Skin of body (tissue), 3 donors: ENCODE measurements at places on chromosomes 3 and 15.

- DNase-seq = no peak
Observed at GRCh38 chr15:92614791-92615785, 40.5 kb downstream of the FAM174B start.

DNA sequence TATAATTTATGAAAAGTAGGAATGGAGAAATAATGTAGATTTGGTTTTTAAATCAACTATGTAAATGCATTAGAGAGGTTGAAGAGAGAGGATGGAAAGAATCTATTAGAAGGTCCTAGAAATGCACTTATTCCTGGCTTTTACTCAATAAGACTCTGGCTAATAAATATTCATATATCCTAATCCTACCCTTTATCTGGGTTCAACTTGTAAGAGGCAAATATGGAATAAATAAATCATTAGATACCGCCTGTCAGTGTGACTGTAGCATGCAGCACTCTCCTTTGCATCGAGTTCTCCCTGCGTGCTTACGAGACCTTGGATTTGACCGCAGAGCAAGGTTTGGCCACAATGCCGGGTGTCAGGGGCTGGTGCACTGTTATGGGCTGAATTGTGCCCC lies 1156.5 kb downstream of the ROBO1 start:
- no peak for DNase-seq

DNA sequence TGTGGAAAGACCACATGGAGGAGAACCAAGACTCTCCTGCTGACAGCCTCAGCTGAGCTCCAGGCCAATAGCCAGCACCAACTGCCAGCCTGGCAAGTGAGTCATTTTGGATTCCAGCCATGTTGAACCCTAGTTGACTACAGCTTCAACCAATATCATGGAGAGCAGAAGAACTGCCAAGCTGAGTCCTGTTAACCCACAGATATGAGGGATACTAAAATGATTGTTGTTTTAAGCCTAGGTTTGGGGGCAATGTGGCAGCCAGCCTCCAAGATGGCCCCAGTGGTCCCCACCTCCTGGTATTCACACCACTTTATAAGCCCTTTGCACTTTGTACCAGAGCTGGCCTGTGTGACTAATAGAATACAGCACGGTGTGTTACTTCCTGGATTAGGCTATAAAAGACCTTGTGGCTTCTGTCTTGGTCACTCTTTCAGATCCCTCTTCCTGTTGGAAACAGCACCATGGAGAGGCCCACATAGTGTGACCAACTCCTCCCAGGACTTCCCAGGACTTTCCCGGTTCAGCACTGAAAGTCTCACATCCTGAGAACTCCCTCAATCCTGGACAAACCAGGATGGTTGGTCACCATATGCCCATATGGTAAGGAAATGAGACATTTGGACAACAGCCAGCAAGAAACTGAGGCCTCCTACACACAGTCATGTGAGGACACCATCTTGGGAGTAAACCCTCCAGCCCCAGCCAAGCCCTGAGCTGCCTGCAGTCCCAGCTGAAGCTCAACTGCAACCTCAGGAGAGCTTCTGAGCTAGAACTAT lies 32.4 kb upstream of the CDV3 start:
- no peak for DNase-seq

GRCh38 chr3:48688737-48689075 lies 3.0 kb upstream of the NCKIPSD start:
- no peak for DNase-seq

GRCh38 chr15:79122391-79122790 lies 31.8 kb upstream of the RASGRF1 start:
- no peak for DNase-seq

GRCh38 chr3:10007126-10007782 lies 19.0 kb upstream of the FANCD2 start:
- no peak for DNase-seq

- DNase-seq = no peak
Observed at GRCh38 chr3:55819005-55819404, 331.9 kb upstream of the WNT5A start.

DNA sequence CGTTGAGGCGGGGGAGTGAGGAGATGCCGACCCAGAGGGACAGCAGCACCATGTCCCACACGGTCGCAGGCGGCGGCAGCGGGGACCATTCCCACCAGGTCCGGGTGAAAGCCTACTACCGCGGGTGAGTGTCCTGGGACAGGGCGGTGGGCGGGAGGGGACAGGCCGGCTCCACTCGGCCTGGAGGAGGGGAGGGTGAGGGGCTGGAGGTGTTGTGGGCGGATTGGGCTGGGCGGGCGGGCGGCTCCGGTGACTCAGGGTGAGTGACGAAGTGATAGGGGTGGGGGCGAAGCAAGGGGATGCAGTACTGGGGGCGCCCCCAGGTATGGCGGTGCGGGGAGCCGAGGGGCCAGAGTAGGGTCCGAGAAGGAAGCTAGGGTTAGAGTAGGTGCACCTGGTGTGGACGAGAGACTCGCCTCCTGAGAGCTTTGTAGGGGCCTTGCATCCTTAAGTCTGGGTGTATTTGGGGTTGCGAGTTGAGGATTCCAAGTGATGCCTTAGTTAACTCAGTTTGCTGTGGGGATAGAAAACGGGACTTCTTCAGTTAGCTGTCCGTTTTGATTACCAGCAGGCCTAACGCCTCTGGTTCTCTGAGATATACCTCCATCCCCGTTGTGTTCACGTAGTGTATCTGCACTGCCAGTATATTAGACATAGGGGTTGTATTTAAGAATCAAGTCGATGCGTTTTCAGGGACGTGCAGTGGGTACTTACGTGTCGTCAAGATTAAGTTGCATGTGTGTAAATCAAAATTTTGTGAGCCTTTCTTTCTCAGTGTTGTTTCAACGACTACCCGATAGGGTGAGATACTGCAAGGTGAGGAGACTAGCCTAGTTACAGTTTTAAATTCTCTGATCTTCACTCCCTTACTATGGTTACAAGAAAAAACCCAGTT lies 670 bp downstream of the PRKCI start:
- DNase-seq = peak; percentile 48

GRCh38 chr3:45187694-45188141 lies 38.4 kb downstream of the TMEM158 start:
- DNase-seq = no peak

- DNase-seq = no peak
Observed at GRCh38 chr3:30548600-30548999, 57.8 kb upstream of the TGFBR2 start.

GRCh38 chr3:179072100-179072438 lies 460 bp upstream of the ZMAT3 start:
- no peak for DNase-seq

DNA sequence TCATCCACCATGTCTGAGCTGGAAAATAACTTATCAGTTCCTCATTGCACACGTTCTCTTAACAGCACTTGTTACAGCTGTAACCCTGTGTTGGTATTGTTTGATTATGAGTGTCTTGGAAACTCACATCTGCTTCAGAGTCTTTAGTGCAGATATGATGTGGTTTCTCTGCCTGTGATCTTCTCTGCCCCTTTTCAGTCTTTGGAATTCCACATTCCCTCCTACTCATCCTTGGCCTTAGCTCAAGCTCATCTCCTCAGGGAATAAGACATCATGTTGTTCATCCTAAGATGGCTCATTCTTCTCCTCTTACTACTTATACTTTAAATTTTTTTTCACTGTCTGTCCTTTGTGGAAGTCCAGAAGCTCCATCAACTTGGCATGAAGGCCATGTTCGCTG lies 77.7 kb downstream of the SYNPR start:
- no peak for DNase-seq

DNA sequence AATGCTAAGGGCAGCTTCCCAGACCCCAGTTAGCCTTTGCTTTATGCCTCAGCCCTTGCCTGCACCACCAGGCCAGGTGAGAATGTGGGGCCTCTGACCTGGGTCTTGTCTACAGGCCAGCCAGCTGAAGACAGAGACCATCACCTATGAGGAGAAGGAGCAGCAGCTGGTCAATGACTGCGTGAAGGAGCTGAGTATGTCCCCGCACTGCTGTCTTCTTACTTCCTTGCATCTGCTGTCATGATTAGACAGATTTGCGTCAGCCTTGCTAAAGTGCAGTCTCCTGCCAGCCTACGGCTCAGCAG lies 74.6 kb downstream of the CCK start:
- no peak for DNase-seq

DNA sequence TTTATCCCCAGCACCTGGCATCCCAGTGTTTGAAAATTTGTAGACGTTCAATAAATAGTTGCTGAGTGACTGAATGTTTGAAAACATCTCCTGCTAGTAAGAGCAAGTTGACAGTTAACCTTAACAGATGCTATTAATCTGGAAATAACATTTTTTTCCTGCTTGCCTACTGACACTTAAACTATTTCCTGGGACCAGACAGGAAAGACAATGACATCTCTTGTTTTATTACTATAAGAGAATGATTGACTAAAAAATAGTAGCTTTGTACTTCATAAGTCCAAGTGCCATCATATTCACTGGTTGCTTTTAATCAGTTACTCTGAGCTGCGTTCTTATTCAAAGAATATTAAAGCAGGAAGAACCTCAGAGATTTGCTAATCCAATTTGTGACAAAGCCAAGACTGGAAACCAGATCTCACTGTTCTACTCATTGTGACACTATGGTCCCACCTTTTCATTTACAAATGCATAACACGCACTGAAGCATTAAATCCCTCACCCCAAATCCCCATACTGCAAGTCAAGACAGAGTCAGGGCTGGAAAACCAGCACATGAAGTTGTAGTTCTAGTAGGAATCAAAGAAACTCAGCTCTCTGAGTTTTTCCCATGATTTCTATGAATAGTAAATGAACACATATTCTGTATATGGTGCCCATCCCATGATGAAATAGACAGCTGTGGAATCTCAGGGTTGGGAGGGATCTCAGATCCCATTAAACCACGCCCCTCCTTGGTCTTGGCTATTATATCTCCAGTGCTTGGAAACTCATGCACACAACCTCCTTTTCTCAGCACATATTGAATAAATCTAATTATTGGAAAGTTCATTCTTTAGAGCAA lies 212.7 kb upstream of the P2RY1 start:
- DNase-seq = no peak

DNA sequence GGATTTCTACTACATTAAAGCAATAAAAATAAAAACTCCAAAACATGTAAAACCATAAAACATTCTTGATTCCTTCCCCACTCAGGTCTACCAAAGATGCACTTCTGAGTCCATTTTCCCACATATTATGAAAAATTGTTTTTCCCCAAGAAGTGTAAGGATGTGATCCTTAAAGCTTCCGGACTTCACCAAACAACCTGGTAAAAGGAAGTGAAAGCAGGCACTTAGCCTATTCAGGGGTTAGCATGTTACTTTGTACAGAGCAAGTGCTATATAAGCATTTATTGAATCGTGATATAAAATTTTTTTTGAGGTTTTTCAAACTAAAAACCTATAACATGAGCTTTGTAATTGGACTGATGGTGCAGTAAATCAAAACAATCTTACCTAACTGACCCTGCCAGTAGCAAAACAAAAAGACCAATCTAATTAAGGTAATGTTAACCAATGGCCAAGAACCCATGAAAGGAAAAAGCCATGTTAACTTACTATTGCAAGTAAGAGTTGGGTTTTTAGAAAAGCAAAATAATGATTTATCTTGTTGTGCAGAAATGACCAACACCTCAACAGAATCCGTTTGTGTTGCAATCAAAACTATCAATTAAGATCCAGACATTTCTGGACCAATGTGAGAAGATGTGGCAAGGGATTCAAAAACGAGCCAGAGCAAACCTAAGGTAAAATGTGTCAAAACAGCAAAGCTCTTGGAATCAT lies 1.8 kb downstream of the SETD2 start:
- DNase-seq = no peak

- no peak for DNase-seq
Observed at GRCh38 chr3:58529516-58530353, 7.3 kb downstream of the ACOX2 start.

DNA sequence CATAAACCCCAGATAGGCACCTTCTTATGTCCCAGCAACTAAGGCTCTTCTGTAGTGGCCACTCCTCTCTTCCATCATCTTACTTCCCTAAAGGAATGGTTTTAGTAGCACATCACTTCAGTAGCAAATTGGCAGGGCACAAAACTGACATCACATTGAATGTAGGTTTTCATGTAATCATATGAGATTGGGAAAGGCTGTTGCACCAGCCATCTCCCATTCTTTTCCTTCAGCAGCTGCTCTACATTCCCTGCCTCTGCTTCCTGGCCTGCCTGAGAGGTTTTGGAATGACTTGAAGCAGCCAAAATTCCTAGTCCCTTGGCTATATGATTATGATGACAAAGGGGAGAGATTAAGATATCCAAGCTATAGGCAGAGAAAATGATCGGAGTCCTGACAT lies 36.5 kb downstream of the NSUN3 start:
- no peak for DNase-seq

GRCh38 chr3:194602669-194603171 lies 30.5 kb downstream of the TMEM44 start:
- no peak for DNase-seq

DNA sequence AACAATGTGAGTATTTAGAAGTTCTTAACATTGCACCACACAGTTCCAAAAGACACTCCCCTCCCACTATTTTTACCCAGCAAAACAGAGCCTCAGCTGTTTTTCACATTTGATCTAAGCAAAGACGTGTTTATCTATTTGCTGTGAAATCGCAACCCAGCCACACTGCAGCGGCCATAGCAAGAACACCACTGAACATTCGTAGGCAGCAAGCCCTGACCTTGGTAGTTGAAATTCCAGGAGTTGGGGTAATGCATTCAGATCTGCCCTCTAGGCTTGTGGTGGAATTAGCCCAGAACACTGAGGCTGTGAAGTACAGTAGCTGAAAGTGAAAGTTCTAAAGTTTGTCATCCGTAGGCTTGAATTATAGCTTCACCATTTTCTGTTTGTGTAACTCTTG lies 17.1 kb upstream of the SLC24A5 start:
- no peak for DNase-seq

DNA sequence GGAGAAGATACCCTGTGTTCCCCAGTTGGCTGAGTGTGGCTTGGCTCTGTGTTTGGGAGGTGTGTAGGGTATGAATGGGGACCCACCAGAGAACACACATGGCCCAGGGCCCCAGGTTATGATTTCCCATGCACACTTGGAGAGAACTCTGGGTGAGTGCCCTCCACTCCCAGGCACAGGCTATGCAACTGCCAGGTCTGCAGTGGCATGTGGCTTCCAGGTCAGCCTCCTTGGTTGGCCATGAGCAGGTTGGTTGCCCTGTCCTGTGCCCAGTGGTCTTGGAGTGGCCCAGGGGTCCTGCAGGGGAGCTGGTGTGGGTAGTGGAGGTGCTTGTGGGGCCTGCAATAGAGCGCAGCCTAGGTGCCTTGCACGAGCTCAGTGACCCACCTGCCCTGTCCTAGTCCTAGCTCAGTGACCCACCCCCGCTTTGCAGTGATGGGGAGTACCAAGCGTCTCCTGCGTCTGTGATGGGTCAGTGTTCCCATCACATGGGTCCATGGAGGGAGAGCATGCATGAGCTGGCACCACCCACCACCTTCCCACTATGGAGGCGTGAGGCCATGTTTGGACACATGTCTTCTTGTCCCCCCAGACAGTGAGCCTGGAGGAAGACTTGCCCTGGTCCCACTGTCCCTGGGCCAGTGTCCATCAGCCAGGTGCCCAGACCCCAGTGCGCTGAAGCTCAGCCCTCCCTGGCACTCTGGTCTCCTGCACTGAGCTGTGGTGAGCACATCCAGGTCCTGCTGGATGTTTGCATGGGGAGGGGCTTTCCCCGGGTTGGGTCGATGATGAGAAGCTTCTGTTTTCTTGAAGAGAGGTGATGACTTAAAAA lies 217.3 kb downstream of the SNRPN start:
- DNase-seq = no peak
